ENCODE measurements at places on chromosomes 2 and 18.

DNA sequence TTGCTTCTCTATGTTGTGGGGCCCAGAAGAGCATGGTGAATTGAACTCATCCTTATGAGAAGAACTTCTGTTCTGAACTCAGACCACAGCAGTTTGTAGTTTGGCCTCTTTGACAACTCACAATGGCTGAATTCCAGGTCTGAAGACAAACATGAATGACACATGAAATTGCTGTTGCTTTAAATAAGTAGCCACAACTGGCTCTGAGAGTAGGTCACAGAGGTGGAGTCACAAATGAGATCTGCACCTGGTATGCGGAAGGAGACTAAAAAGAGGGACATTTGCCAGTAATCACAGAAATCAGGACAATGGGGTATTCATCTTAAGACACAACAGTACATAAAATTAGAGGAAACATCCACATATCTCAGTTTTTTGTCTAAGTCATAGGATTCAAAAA lies 290.3 kb upstream of the MMADHC start:
- no peak for DNase-seq

- DNase-seq: no peak
Measured at GRCh38 chr2:182522972-182523473, 96.2 kb upstream of the PDE1A start.

DNA sequence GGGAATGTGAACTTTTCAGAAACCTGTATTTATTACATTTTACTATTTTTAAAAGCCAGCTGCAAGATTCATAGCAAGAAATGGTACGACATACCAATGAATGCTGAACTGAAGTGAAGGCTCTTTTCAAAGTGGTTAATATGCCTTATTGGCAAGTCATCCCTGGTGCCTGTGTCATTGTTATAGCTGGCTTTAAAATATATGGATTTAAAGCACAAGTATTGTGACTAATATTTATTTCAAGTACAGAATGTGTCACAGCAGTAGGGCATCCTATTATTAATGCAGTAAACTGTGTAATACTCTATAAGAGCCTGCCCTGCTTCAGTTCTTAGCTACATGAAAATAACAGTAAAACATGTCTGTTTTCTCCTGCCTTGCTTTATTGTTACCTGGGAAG lies 10.8 kb downstream of the TSHZ1 start:
- DNase-seq: no peak

- no peak for DNase-seq
Measured at GRCh38 chr2:201630577-201630976, 12.7 kb downstream of the TMEM237 start.

- no peak for DNase-seq
Measured at GRCh38 chr2:217978536-217979150, 24.2 kb downstream of the TNS1 start.

GRCh38 chr2:177784745-177785067 lies 287.9 kb downstream of the PDE11A start:
- DNase-seq: no peak

GRCh38 chr18:73240899-73241298 lies 373.1 kb upstream of the NETO1 start:
- no peak for DNase-seq

GRCh38 chr2:97994476-97994875 lies 1.3 kb downstream of the TMEM131 start:
- no peak for DNase-seq

- no peak for DNase-seq
Measured at GRCh38 chr18:43596105-43596712, 318.9 kb upstream of the SYT4 start.

- no peak for DNase-seq
Measured at GRCh38 chr2:104050656-104051242, 803.2 kb upstream of the POU3F3 start.

GRCh38 chr18:39746201-39746600 lies 2180.6 kb upstream of the CELF4 start:
- DNase-seq: no peak

GRCh38 chr2:82998781-82999180 lies 1460.3 kb downstream of the SUCLG1 start:
- no peak for DNase-seq

- DNase-seq: no peak
Measured at GRCh38 chr2:12903272-12903671, 186.5 kb downstream of the TRIB2 start.

GRCh38 chr2:222809582-222809981 lies 51.3 kb upstream of the ACSL3 start:
- DNase-seq: no peak

GRCh38 chr2:105252271-105252670 lies 10.7 kb downstream of the GPR45 start:
- DNase-seq: no peak

DNA sequence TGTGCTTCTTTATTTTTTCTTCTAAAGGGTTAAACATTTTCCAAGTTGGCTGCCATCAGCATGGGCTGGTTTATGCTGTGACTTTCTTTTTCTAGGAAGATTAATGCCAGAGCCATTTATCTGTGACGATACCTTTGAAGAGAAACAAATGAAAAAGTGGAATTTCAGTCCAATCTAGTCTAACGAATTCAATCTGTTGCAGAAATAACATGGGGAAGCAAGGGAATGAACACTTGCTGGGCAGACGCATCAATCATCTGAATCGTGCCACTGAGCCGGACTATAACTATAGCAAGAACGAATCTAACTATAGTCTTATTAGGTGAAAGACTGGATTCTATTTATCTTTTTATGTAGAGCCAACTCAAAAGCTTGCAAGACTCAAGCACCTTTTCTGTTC lies 66.2 kb downstream of the CD8B2 start:
- no peak for DNase-seq

DNA sequence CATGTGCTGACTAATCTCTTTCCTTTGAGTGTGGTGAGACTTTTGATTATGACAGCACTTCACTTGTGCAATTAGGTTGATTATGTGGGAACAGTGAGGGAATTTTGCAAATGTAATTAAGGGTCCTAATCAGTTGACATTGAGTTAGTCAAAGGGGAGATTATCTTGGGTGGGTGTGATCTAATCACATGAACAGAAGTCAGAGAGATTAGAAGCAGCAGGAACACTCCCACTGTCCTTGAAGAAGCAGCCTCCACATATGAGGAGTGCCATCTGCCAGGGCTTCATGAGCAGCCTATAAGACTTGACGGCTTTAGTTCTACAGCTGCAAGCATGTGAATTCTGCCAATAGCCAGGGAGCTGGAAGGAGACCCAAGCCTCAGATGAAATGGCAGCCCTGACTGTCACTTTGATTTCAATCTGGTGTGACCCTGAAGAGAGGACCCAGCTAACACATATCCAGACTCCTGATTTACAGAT lies 89.4 kb upstream of the APCDD1 start:
- DNase-seq: no peak

GRCh38 chr18:76231402-76231801 lies 263.6 kb downstream of the ZNF516 start:
- no peak for DNase-seq

- DNase-seq: no peak
Measured at GRCh38 chr2:86791573-86791972, 860 bp upstream of the CD8A start.

GRCh38 chr2:73917696-73918207 lies 8.9 kb upstream of the DGUOK start:
- DNase-seq: no peak

DNA sequence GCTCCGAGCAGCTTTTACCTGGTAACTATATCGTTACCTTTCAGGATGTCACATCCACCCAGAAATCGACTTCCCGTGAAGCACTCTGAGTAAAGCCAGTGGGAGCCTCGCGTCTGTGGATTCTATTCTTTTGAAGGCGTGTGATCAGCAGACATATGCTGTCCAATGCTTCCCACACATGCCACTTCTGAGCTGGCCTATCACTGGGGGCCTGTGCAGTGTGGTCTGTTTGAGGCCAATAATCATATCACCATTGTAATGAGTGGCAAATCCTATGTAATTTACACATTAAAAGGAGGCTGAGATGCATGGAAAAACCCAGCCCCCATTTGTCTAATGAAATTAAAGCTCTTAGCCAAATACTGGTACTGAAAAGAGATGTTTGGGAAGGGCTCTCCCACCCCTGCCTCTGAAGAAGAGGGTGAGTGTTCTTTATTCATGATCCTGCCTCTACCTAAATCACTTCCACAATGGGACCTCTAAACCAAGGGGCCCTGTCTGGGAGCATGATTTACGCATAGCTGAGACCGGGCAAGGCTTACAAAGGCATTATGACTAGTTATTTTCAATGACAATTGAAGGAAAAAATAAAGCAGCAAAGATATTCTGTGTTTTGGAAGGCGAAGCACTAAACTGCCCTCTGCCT lies 686.8 kb downstream of the ZEB2 start:
- no peak for DNase-seq

GRCh38 chr18:52694804-52695203 lies 354.8 kb downstream of the DCC start:
- DNase-seq: no peak

- no peak for DNase-seq
Measured at GRCh38 chr2:26086779-26087178, 52.9 kb downstream of the RAB10 start.

DNA sequence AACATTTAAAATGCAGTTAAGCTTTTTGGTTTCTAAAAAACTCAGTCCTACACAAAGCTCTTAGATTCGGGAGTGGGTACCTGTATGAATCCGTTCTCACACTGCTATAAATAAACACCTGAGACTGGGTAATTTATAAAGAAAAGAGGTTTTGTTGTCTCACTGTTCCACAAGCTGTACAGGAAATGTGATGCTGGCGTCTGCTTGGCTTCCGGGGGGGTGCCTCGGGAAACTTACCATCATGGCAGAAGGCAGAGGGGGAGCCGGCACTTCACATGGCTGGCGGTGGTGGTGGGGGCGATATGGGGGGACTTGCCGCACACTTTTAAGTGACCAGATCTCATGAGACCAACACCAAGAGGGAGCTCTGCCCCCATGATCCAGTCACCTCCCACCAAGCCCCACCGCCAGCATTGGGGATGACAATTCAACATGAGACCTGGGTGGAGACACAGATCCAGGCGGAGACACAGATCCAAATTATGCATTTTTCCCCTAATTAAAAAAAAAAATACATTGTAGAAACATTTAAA lies 222.5 kb downstream of the GBX2 start:
- peak; percentile 21 for DNase-seq

- no peak for DNase-seq
Measured at GRCh38 chr2:232022718-232023117, 61.2 kb downstream of the DIS3L2 start.

GRCh38 chr2:174750923-174751441 lies 13.3 kb downstream of the CHRNA1 start:
- DNase-seq: peak; percentile 43

DNA sequence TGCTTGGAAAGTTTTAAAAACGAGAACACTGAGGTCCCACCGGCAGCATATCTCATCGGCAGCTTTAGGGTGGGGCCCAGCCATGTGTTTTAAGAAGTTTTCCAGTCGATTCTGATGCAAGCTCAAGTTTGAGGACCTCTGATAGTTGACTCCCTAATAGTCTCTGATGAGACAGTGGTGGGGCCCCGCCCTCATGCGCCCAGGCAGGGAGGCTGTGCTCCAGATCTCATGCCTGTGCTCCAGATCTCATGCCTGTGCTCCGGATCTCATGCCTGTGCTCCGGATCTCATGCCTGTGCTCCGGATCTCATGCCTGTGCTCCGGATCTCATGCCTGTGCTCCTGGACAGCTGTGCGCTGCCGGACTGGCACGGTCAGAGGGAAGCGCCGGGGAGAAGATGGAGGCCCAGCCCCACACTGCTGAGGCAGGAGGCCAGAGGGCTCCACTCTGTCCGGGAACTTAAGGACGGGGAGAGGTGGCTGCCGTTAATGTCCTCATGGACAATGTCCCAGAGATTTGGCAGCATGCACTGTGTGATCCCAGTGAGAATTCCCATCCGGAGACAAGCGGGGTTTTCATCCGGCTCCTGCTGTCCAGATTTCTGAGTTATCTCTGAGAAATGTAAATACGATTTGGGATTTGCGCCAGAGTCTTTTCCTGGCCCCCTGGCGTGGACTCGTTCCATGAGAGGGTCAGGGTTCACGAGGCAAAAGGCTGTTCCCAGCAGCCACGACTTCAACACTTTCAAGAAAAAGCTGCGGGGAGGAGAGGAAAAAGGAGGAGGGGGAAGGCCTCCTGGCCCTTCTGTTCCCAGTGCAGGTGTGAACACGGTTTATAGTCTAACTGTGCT lies 9.4 kb upstream of the COLEC11 start:
- no peak for DNase-seq

GRCh38 chr18:7034924-7035323 lies 82.7 kb downstream of the LAMA1 start:
- no peak for DNase-seq

DNA sequence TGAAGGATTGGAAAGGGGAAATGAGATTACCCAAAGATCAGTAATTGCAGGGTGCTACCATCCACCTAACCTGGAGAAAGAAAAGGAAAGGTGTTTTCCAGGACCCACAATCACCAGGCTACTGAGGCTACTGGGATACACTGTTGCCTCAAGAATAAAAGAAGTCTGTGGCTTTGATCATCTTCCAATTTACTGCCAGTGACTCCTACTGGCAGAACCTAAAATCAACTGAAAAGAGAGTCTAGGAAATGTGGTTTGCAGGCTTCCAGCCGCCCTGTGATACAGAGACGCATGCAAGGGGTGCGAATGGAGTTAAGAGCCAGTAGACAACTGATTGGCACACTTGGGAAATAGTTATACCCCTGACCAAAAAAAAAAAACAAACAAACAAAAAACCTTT lies 16.6 kb upstream of the TTL start:
- no peak for DNase-seq

GRCh38 chr18:59052965-59053820 lies 86.5 kb upstream of the SEC11C start:
- no peak for DNase-seq

DNA sequence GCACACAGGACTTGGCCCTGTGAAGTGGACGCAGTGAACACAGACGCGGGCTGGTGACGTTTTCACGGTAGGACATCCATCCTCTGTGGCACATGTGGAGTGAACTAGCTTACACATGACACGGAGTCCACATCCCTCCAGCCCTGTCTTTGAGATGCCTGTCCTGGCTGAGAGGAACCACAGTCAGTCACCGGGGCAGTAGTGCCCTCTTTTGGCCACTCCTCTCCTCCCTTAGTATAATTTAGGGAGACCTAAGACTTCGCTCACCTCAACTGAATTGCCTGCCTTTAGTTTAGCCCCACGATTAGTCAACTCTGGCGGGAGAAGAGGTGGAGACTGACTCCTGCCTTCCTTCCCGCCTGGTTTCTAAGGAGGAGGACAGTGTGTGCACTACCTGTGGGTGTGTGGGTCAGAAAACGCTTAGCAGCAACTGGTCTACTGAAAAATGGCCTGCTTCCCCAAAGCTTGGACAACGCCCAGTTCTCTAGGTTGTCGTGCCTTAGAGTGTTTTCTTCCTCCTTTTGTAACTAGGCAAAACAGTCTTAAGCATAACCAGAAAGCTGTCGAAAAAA lies 70.6 kb downstream of the MBP start:
- peak; percentile 58 for DNase-seq

- DNase-seq: no peak
Measured at GRCh38 chr18:10284540-10285282, 169.7 kb upstream of the APCDD1 start.

GRCh38 chr2:200944467-200945394 lies 18.7 kb downstream of the ORC2 start:
- peak; percentile 30 for DNase-seq

DNA sequence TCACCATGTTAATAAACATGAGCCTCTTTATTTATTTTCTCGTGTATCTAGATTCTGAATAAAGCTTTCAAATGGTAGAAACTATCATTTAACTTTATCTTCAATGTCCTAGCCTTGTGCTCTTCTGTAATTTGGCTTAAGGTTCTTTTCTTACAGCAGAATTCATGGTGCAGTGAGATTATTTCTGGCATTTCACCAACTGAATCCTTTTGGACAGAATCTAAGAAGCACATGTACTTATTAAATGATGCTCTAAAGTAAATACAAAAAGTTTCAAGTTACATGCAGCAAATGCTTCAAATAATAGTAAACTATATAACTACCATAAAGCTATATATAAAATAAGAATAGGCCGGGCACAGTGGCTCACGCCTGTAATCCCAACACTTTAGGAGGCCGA lies 65.9 kb downstream of the AP1S3 start:
- DNase-seq: no peak
